Stimulated activated CD4-positive, alpha-beta T cell treated with anti-CD3 and anti-CD28 coated beads, Interleukin-1b, Interleukin-23, amount 100 ng/mL, for 1 hour (primary cell): ENCODE measurements at places on chromosomes 1 and 21.

DNA sequence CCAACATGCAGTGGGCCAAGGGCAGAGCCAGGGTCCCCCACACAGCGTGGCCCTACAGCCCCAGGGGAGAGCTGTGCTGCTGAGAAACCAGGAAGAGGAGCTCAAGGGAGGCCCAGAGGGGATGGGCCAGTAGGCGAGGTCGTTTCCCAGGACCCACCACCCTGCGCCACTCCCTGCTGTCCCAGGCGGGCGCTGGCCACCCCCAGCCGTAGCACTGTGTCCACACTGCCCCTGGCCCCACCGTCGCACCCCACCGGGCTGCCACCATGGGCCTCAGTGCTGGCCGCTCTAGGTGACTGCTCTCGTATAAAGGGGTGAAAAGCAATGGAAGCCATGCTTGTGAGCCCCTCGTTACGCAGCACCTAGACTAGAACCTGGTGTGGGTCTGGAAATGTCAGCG is 22.4 kb downstream of the NADK start:
- no peak for DNase-seq

GRCh38 chr1:27572679-27573426 is 31.1 kb downstream of the AHDC1 start:
- no peak for DNase-seq

DNA sequence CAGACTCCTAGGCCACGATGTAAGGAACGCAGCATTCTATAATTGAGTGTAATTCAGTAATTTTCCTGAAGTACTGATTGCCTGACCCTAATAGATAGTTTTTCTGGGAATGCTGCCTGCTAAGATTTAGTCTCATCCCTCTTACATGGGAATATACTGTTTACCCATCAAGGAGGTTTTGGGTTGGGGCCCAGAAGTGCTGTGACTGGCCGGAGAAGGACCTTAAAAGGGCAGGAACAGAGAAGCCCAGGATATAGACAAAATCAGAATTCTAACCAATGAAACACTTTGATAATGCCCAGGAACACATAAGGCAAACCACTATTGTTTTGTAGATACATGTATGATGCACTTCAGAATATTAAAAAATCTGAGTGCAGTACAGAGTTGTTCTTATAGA is 111.6 kb downstream of the RGS2 start:
- no peak for DNase-seq

DNA sequence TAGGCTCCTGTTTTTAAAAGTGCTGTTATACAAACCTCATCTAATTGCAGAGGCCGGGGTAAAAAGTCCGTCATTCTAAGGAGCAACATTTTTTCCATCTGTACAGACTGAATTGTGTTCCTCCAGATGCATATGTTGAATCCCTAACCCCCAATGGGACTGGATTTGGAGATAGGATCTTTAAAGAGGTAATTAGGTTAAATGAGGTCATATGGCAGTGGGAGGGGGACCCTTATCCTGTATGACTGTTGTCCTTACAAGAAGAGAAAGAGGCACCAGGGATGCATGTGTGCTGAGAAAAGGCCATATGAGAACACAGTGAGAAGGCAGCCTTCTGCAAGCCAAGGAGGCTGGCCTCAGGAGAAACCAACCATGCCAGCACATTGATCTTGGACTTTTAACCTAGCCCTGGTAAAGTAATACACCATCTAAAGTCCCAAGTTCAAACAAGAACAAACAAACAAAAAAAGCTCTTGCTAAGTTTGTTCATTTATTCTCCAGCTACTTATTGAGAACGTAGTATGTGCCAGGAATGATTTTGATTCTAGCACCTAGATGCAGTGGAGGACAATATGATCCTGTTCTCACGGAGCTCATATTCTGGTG is 352.4 kb downstream of the NTNG1 start:
- DNase-seq, result no peak

GRCh38 chr1:150024156-150024555 is 13.6 kb upstream of the OTUD7B start:
- no peak for DNase-seq

- DNase-seq, result no peak
Observed at GRCh38 chr1:18234790-18235242, 127.2 kb downstream of the IGSF21 start.

DNA sequence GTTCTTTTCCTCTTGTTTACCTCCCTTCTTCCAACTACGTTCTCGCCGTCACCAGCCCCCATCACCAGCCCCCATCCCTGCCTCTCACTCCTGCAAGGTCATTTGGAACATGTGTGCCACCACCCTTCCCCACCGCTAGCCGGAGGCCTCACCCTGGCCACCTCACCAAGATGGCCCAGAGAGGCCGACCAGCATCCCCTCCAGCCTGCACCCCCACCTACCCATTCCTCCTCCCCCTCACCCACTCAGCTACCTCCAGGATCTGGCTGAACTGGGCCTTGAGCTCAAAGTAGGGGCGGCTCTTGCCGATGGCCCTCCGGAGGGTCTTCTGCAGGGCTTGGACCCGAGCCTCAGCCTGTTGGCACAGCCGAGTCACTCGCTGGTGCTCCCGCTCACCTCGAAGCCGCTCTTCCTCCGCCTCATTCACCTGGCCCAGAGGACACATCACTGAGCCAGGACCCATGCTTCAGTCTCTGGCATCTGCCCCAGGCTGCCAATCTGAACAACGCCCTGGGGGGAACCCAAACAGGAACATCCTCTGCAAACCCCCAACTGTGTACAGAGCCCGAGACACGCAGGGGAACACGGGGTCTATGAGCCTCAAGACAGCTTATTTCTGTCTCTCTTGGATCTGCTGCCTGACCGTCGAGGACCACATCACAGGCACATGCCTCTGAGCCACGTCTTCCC is 12.8 kb downstream of the SH3BP5L start:
- DNase-seq, result no peak

GRCh38 chr1:201999625-202000238 is 10.7 kb upstream of the ELF3 start:
- DNase-seq, result no peak

GRCh38 chr1:156624814-156625435 is 5.7 kb downstream of the HAPLN2 start:
- no peak for DNase-seq

- DNase-seq, result no peak
Observed at GRCh38 chr1:208829595-208829994, 585.4 kb upstream of the PLXNA2 start.

GRCh38 chr1:53574621-53575020 is 115.4 kb downstream of the DMRTB1 start:
- no peak for DNase-seq

DNA sequence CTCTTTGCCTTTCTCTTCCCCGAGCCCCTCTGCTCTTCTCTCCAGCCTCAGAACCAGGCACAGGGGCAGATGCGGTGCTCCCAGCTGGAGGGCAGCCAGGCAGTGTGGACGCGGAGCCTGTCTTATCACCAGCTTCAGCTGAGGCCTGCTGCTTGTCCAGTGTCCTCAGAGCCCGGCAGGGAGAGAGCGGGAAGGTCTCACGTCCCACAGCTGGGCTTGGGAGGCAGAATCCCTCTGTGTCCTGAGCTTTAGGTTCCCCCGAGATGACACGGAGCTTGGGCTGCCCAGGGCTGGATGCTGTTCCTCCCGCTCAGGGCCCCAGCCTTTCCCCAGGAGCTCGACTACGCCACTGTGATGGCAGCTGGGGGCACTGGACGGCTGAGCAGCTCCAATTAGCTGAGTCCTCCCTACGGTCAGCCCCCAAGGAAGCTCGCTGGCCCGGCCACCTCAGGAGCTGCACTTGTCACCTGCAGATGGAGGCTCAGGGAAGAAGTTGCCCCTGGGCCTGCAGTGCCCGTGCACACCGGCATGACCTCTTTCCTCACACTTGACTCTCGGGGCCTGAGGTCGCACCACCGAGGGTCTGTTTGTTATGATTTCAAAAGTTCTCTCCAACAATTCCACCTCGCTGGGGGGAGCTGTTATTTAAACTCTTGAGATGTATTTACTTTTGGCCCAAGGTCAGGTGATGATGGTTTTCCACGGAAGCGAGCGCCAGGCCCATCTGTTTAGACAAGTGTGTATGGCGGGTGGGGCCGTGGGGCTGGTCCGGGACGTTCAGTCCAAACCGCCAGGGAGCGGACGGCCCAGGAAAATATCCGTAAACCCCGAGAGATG is 127.3 kb downstream of the SIK1 start:
- no peak for DNase-seq

- DNase-seq, result no peak
Observed at GRCh38 chr21:26093122-26093521, 77.4 kb downstream of the APP start.

DNA sequence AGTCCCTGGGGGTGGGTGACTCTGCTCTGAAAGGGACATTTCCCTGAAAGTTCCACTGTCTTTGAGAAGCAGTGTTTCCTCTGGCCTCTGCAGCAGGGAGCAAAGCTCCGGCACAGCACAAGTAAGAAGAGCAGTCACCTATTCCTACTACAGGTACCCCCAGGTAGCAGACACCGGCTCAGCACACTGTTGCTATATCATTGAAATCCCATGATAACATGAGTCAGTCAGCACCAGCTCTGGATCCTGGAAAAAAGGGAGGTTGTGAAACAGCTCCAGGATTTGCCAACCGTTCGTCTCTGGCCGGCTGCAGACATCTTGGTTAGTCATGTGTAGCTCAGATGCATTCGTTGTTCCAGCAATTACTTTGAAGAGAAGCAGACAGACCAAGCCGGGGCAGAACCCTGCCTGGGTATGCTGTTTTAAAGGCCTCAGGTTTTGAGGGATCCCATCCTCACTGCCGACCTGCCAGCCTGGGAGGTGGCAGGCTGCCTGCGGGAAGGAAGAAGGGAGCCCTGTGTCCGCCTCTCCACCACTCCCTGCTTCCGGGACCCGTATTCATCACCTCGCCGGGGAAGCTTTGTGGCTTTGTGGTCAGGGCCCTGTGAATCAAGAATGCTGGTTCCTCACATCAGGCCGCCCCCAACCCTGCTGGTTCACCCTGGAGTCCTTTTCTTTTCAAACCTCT is 139.2 kb downstream of the CLIC6 start:
- DNase-seq, result peak; percentile 14

DNA sequence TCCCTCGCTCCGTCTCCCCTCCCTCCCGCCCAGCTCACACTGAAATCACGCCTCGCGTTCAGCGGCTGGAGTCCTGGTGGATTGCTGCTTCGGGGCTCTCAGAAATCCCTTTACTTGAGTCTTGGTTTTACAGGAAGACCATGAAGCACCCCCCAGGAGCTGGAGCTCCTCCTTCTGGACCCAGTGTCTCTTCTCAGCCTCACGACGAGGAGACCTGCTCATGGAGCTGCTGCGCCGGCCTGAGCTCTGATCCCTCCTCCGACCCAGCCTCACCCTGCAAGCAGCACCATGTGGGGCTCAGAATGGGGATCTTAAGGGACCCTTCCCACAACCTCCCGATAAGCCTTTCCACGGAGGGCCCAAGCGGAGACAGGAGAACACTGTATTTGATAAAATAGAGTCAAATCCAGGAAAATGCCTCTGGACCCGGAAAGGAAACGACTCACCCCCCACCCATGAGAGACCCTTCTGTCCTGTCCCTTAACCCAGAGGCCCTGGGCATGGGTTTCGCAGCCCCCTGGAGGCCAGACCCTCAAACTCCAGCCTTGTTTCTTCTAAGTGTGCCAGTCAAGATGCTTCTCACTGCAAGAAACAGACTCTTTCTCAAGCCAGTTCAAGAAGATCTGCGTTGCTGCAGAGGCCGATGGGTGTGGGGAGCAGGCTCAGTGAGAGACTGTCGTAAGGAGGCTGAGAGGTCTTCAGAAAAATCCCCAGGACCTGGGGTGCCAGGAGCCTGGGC is 26.1 kb downstream of the PDE9A start:
- no peak for DNase-seq

DNA sequence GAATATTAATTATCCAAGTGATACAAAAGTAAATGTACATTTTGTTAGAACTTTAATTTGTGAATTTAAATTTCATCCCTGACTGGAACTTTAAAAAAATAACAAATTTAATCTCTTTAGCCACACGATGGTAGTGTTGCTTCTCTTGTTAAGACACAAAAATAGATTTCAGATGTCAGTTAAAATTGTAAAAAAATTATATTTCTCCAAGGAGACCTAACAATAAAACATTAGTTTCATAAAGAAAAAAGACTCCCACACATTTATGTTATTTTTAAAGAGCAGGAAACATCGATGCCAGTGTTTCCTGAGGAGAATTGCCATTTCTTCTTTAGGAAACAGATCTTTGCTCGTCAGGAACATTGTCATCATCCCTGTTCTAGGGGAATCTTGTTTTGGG is 74.0 kb upstream of the DEPDC1 start:
- no peak for DNase-seq
